Brain (organoid and tissue), 16 donors: ENCODE measurements at places on chromosomes 5 and 9. TPM values are rescaled to one million over a fixed set of nuclear protein-coding genes. Genes with fewer than 3 reads are reported as not detected.
A peak's percentile ranks its signal among the peaks of the same experiment; 100 is the strongest.

The DDX4 gene
- polyA plus RNA-seq, result not detected

- DNase-seq, result peak; percentile 85
Measured at GRCh38 chr5:179763215-179763945, 30.4 kb upstream of the LTC4S start.

The FREM1 gene
- polyA plus RNA-seq, result 0.61 TPM

The SCGB3A2 gene
- polyA plus RNA-seq, result not detected

DNA sequence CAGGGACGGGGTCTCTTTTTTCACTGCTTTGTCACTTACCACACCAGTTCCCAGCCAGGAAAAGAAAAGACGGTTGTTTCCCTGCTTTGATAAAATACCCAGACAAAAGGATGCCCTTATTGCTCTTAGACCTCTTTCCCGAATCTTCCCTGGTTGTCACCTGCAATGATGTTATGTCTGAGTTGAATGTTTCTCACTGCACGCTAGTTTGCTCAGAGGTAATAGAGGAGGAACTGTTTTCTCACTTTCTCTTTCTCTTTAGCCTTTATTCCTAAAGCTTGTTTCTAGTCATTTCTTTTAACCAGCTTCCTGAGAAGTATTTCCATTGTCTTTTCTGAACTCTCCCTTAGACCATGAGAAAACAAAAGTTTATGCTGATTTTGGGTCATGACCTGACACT lies 32.9 kb downstream of the ACER2 start:
- no peak for DNase-seq

DNA sequence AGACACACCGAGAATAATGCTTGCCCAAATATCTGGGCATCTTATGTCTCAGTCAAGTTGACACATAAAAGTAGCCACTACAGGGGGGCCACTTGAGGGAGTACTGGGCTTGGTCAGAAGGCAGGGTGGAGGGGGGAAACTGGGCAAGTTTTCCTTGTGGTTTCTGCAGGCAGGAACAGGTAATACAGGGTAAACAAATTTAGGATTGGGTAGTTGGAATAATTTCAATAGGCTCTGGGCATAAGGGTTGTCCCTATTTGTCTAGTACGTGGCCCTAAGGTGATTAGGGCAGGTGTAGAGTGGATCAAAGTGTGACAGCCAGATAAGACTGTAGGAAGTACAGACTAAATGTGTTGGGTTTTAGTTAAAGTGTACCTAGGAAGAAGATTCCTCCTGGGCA lies 353.1 kb downstream of the TLE4 start:
- no peak for DNase-seq

The ADAMTS19 gene
- not detected for polyA plus RNA-seq

DNA sequence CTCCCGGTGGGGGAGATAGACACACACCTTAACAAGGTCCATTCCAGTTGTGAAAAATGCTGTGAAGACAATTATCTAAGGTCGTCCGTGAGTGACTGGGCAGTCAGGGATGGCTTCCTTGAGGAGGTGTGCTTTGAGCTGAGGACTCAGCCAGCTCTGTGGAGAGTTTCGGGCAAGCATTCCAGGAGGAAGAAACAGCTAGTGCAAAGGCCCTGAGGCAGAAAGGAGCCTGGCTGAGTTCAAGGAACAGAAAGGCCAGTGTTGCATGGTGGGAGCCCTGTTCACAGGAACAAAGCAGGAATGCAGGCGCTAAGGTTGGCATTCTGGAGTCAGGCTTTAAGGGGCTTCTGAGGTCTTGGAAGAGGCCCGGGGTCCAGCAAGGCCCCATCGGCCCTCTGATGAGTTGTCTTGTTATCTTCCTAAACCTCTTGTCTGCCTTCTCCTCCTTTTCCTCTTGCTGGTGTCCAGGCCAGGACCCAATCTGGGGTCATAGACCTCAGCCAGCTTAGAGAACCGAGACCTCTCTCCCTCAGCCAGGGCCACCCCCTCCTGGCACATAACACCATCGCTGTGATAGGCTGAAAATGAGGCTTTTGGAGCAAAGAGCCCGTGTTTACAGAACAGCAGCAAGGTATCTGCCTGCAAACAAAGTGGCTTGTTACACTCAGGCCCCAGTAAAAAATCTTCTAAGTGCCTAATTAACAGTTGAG lies 270.2 kb upstream of the MVB12B start:
- peak; percentile 28 for DNase-seq

The BTNL8 gene
- 0.42 TPM for polyA plus RNA-seq

- DNase-seq, result no peak
Measured at GRCh38 chr5:113020461-113021273, 44.1 kb downstream of the DCP2 start.

GRCh38 chr5:172065431-172066065 lies 59.1 kb upstream of the FBXW11 start:
- DNase-seq, result no peak

DNA sequence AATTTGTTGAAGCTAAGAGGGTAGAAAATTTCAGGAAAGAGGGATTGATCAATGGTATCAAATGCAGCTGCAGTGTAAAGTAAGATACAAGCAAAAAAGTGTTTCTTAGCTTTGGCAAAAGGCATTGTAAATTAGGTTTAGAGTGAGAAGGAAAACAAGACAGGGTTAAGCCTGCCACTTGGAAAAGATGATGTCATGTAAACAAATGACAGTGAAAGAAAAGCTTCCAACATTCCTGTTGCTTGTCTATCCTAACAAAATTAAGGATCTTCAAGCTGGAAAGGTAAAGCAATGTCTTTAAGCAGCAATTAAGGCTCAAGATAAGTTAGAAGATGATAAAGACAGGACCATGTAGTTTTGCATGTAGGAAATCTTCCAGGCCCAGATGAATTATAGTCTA lies 139.1 kb upstream of the PPP2R2B start:
- no peak for DNase-seq

The PIP5KL1 gene
- 2.4 TPM for polyA plus RNA-seq

GRCh38 chr5:149636191-149636860 lies 55.0 kb downstream of the ARHGEF37 start:
- no peak for DNase-seq

The ADAMTS16 gene
- polyA plus RNA-seq, result 0.19 TPM

The MLANA gene
- polyA plus RNA-seq, result not detected

GRCh38 chr5:110401881-110402280 lies 324.6 kb downstream of the TMEM232 start:
- DNase-seq, result no peak

The INSL6 gene
- not detected for polyA plus RNA-seq

The MIGA2 gene
- 15.0 TPM for polyA plus RNA-seq

GRCh38 chr5:56984445-56984844 lies 32.5 kb upstream of the MIER3 start:
- DNase-seq, result no peak

The LCN1 gene
- not detected for polyA plus RNA-seq

- no peak for DNase-seq
Measured at GRCh38 chr9:89425024-89425805, 72.7 kb downstream of the SEMA4D start.

- peak; percentile 75 for DNase-seq
Measured at GRCh38 chr5:111848476-111848875, 91.5 kb upstream of the NREP start.

GRCh38 chr5:180785794-180786221 lies 16.8 kb downstream of the MGAT1 start:
- no peak for DNase-seq

The IRX1 gene
- not detected for polyA plus RNA-seq

- DNase-seq, result peak; percentile 29
Measured at GRCh38 chr9:129211686-129212085, 33.6 kb upstream of the IER5L start.

DNA sequence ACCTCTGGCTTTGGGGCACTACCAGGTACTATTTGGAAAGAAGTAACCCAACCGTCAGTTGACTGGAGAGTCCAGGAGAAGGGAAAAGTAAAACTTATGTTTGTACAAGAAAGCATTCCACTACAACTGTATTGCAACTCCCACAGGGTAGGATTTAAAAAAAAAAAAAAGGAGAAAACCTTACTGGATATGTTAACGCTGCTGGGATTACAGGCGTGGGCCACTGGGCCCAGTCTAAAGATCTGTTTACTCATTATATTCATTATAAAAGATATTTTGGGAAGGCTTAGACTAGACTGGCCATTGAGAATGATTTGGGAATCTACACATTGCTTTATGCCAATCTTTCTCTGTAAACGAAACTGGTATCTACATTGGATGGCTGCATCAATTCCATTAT lies 86.6 kb downstream of the USP20 start:
- DNase-seq, result no peak

GRCh38 chr5:36536616-36537005 lies 69.8 kb upstream of the SLC1A3 start:
- no peak for DNase-seq

DNA sequence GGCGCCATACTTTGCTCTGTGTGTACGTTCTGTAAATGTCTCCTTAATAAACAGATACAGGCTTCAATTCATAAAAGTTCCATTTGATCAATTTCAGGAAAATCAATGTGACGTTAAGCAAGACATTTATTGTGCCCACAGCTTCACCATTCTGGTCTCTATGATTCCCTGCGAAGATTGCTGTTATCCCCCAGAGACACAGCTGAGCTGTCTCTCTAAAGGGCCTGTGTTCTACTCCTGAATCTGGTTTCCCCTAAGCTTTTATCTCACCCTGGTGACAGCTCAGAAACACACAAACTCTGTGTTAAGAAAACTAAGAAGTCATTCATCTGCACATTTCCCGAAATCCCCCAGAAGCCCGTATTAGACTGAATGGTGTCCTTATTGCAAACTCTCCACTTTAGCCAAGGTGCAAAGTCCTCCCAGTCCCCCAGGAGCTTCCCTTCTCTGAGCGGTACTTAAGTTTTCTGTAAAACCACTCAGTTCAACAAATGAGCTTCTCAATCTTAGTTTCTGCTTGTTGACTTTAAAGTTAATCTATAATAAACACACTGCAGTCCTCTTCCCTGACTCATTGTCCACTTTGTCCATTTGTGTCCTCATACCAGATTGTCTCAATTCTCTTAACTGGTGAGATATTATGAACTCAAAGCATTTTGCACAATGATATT lies 1.4 kb upstream of the C5orf15 start:
- peak; percentile 33 for DNase-seq

DNA sequence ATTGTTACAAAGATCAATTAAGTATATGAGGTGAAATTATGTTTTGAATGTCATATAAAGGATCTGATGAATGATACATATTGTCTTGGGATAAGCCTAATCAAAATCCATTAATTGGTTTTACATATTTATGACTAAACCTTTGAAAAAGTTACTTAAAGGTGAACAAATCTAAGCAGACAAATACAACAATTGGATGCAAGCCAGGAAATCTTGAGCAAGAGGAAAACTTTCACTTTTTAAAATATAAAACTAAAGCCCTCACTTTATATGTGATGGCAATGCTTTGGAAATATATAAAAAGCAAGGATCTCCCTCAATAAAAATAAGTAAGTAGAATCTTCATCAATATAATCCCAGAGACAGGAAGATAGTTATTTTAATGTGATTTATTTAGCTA lies 80.1 kb downstream of the EDIL3 start:
- no peak for DNase-seq
